ENCODE measurements at places on chromosomes 4 and X.

DNA sequence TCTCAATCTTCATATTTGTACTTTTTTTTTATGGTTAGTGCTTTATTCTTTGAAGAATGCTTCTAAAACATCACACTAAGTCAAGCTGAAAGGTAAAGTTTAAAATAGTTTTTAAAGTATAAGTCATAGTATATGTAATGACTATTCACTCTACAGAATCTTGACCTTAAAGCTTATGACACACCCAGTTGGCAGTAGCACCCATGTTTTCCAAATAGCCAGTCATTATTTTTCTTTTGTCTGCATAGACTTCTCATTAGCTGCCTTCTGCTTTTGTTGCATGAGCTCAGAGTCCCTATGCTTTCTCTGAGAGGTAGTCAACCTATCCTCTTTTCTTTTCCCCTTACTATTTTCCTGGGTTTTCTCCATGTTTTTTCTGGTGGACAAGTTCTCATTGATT lies 231.5 kb downstream of the PCDH18 start:
- DNase-seq, result no peak

DNA sequence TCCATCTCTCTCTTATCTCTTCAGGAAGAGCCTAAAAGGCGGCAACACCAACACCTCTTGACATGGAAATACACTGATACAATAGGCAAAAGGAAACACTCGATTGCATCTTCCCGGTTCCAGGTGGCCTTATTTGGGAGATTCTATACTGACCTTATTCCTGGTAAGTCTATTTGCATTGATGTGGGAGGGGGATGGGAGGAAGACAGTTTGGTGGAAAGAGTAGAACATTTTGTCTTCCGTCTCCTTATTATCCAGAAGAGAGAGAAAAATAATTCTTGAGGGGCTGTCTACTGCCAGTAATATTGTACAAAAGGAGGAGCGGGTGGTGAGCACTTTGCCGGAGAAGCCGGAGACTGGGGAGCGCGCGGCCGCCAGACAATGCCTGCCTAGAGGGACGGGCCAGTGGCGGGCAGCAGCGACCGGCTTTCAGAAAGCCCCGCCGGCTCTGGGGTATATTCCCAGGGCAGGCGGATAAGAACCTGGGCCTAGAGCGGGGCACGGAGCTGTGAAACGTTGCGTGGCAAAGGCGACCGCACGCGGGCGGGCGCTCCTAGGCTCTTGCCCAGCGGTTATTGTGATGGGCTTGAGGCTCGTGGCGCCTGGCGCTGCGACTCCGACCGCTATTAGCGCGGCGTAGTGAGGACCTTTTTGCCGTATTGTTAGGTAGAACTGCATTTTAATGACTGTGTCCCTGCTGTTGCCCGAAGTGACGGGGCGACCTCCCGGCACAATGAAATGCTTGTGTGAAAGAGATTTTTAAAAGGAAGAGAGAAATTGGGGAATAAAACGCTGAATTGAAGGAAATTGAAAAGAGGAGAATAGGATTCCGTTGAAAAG lies 518 bp downstream of the PRDM8 start:
- no peak for DNase-seq

DNA sequence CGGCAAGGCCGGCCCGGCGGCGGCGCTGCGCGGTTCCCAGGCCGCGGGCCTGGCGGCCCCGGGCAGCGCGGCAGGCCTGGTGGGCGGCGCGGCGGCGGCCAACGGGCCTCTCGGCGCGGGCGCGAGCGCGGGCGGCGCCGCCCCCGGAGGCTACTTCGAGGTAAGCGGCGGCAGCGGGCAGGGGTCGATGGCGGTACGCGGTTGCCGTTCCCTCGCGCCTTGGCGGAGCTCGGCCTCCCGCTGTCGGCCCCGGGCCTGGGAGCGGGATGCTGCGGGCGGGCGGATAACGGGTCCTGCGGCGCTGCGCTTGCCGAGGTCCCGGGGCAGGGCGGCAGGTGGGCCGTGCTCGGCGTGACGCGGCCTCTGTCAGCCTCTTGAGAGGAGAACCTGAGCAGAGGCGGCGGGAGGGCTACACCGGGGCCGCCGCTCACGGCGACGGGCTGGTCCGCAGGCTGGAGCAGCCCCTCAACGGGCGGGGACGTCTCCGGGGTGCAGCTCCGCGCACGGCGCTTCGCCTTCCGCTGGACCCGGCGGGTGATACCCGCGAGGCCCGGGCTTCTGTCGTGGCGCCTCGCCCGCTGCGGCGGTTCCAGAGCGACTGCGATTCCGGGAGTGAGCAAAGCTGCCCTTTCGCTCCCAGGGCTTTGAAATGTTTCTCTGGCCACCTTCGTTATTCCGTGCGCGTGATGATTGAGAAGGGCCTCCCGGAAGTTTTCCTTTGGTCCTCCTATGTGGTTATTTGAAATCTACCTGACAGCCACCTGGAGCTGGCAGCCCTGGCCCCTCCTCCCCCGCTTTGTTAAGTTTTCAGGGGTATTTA lies 774 bp downstream of the FAM193A start:
- DNase-seq, result no peak

DNA sequence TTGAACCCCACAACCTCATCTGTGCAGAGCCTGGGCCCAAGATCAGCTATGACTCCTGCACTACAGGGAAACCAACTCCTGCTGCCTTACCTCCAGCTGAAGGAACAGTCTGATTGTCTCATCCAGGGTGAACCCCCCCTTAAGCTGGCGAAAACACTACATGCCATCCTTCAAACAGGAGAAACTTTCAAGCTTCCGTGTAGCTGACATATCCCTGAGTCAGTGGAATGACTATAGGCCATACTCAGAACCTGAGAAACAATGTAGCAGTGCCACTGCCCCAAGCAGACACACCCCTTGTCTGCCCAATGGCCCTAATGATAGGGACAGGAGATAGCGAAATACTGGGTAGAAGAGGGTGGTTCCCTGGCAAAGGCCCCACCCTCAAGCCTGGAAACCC lies 213.6 kb upstream of the PGRMC2 start:
- DNase-seq, result no peak

- DNase-seq, result no peak
Observed at GRCh38 chr4:150987204-150987603, 27.9 kb downstream of the LRBA start.

DNA sequence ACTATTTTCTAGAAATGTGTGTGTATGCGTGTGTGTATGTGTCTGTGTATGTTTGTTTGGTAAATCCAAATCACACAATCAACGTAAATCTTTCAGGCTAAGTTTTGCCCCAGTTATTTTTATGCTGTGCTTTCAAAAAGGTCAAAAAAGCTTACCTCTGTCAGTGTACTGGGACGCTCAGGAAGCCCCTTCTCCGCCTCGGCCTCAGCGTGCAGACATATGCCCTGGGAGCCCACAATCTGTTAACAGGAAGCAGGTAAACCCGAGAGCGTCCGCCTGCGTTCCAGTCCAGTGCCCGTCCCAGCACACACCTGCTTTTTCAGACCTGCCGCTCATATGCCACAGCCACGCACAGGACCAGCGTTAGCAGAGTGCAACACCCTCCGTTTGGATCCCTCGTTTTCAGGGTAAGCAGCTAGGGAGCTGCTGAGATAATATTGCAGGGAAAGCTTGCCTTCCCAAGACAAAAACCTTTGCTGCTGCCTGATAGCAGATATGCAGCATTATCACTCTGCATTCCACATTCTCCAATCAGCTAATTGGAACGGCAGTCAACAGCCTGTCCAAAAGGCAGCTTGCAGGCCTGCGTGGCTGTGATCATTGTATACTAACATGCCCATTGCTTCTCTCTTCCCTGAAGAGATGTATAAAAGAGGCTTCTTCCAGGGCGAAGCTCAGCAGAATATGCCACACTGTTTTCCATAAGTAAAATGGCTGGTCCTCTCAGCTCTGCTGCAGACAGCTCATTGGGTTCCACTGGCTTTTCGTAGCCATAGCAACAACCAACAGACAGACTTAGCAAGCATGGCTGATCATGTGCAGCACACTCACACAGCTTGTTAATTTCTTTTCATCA lies at the start of gene SORBS2:
Gene SORBS2 (minus strand): TSS at position 686 of the 856 bp plus-strand sequence. CDS start 121,623 bp downstream, outside the sequence.
- no peak for DNase-seq

DNA sequence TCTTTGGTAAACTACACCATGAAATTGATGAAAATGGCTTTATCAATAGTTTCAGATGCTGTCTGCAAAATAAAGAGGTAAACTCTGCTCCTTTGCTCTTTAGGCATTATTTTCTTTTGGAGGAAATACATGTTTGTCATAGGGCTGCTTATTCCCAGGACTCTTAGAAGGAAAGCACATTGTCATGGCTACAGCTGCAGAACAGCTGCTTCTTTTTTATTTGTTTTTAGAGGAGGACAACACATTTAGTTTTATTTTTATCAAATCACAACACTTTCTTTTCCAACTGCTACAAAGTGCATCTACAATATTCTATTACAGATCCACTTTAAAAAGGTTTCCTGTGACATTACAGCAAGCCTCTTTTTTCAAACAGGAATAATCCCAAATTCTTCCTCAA lies 12.7 kb upstream of the HPF1 start:
- no peak for DNase-seq

- DNase-seq, result no peak
Observed at GRCh38 chrX:314781-315595, 3.6 kb downstream of the GTPBP6 start.

- peak; percentile 83 for DNase-seq
Observed at GRCh38 chrX:1205681-1206611, 6.5 kb downstream of the CRLF2 start.

- DNase-seq, result no peak
Observed at GRCh38 chr4:66351761-66352160, 681.5 kb upstream of the EPHA5 start.

GRCh38 chrX:68848189-68848940 lies 19.5 kb downstream of the EFNB1 start:
- no peak for DNase-seq

- DNase-seq, result peak; percentile 26
Observed at GRCh38 chr4:26367811-26368210, 47.0 kb downstream of the RBPJ start.

GRCh38 chrX:118459494-118459893 lies 36.1 kb upstream of the DOCK11 start:
- no peak for DNase-seq

- no peak for DNase-seq
Observed at GRCh38 chrX:42832764-42833549, 55.0 kb upstream of the PPP1R2C start.

DNA sequence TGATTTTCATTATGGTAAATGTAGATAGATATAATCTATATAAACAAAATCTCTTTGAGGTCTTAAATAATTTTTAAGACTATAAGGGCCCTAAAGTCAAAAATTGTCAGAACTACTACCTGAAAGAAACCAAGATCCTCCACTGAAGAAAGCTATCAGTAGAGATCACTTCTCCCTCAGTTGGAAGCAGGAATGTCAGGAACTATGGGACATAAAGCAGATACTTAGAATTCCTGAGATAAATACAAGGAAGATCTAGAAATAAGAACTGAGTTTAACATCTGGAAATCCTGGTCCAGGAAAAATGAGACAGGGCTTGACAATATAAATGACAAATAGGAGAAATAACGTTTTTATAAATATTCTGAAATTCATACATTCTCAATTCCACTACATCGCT lies 97.2 kb downstream of the ADAMTS3 start:
- no peak for DNase-seq

DNA sequence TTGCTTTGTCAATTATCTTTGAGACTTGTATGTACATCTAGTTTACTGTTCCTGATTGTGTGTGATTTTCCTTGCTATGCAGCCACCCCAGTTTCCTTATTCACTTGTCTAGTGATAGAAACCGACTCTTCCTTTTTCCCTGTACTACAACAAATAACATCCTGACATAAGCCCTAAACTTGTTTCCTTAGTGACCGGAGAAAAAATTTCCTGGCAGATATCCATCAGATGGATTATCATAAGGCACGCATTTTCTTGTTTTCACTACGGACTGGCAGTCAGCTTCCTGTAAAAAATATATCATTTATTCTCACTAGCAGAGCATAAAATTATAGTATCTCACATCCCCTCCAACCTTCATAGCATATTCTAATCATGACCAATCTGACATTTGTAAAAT lies 410.7 kb downstream of the CENPC start:
- no peak for DNase-seq
